ENCODE measurements at places on chromosomes 5 and 9.

DNA sequence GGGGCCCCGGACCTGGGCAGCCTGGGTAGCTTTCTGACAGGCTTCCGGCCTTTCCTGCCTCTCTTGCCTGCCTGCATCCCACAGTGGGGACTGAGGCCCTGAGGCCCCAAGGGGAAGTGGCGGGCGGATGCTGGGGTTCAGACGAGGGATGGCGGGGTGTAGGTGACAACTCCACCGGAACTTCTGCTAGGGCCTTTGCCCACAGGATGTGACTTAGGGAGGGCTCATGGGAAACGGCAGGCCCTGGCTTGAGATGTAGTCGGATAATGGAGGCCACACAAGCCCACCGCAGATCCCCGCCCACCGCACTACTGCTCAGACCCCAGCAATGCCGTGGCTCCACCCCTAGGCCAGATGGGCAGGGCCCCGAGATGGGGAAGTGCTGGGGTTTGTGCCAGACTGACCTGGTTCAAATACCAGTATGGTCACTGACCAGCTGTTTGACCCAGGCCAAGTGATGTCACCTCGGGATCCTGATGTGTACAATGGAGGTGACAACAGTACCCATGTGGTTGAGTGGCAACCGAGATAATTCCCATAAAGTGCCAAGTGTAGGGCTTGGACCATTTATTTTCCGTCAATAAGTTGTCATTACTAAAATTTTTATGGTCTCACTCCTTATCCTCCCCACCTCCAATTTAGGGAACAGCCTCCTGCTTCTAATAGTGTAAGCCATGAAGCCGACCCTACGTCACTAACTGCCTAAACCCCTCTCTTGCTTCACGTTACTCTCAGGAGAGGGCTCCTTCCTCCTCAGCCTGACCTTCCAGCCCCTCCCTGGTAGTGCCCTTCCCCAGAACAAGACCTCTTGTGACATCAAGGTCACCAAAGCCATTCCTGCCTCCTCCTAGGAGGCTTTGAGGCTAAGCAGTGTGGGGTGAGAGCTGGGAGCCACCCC is 2.5 kb upstream of the CDK9 start:
- peak; percentile 67 for DNase-seq

- DNase-seq, result no peak
Measured at GRCh38 chr5:146426853-146427618, 20.1 kb upstream of the TCERG1 start.

DNA sequence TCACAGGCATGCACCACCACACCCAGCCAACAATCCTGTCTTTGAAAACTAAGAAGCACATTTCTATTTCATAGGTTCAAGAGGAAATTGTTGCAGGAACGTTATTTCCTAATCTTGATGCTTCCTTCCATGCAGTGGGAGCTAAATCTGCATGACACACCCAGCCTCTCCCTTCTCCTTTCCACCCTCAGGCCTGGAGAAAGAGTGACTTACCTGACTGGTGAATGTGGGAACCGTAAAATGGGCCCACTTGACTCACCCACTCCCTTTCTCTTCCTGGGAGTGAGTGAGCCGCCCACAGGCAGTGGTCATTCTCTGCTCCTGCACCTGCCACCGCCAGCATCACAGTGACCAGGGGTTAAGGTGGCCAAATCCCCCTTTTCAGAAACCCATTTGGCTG is 78.2 kb downstream of the C9orf50 start:
- DNase-seq, result no peak

- DNase-seq, result peak; percentile 1
Measured at GRCh38 chr9:1490341-1491232, 440.4 kb downstream of the DMRT2 start.

DNA sequence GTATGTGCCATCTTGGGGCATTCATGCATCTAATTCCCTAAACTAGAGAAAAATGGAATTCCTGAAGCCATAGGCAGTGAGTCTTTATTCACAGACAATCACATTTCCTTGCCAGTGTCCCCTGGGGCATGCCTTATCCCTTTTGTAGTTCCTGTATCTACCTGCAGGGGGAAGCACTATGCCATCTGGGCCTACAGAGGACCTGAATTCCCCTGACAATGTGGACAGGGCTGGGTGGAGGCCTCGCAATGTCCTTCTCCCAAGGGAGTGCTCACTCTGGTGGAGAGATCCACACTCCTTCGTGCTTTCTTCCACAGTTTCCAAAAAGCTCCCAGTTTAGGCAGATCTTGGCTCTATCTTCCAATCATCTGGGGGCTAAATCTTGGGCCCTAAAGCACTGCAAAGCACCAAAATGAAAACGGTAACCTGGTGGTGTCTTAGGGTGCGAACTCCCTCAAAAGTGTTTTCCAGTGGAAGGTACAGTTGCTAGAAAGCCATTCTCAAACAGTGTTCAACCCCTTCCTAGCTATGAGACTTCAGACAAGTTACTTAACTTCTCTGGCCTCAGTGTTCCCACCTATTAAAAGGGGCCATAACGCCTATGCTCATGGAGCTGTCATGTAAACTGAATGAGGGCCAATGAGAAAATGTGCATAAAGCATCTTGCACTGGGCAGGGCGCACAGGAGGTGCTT is 17.5 kb downstream of the WHRN start:
- DNase-seq, result peak; percentile 35

DNA sequence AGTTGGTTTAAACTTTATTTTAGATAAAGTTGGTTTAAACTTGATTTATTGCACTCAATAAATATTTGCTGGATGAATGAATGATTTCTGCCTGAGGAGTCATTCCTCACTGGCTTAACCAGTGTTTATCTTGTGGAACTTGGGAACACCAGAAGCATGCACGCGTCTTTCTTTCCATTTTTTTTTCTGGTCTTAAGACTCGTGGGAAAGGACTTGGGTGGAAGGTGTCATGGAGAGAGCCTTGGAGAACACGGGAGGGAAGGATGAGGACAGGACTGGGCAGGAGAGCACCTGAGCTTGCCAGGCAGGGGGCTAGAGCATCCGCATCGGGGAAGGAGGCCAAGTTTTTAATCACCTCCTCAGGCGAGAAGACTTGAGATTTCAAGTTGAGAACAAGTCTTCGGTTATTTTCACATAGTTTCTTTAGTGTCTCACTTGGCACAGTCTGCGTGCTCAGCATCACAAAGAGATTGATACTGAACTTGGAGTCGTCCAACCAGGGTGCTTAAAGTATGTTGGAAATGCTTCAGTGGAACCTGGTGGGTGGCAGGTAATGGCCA is 144.2 kb downstream of the PDZD2 start:
- DNase-seq, result no peak

DNA sequence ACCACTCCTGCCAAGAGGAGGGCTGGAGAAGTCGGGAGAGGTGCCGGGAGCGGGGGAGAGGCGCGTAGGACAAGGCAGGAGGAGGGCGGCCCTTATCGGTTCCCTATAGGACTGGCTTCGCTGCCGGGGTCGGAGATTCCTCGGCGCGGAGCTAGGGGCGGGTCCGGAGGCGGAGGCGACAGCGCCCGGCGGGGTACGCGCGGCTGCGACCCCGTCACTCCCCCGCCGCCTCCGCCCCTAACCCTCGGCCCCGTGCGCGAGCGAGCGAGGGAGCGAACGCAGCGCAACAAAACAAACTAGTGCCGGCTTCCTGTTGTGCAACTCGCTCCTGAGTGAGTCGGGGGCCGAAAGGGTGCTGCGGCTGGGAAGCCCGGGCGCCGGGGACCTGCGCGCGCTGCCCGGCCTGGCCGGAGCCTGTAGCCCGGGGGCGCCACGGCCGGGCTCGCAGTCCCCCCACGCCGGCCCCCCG is 2.0 kb downstream of the GLIS3 start:
- peak; percentile 23 for DNase-seq

DNA sequence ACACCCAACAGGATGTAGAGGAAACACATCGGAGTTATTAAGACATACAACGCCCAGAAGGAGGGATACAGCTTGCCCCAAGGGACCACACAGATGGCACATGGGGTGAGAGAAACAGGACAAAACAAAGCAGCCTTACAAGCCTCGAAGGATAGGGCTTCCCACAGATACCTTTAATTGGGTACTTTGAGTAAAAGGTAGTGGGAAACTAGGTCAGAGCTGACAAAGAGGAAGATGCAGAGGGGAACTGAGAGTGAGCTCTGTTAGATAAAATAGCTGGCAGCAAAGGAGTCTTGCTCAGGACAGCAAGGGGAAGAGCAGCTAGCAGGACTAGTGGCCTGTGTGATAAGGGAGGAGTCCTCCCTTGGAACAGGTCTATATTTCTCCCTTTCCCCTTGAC is 48.2 kb downstream of the OTP start:
- no peak for DNase-seq

- DNase-seq, result no peak
Measured at GRCh38 chr5:79456890-79457583, 56.9 kb downstream of the HOMER1 start.

GRCh38 chr5:151895660-151896030 is 29.0 kb downstream of the GLRA1 start:
- no peak for DNase-seq

- no peak for DNase-seq
Measured at GRCh38 chr5:14463629-14464028, 118.0 kb upstream of the OTULINL start.

GRCh38 chr5:51882647-51883046 is 499.4 kb downstream of the ISL1 start:
- DNase-seq, result no peak

DNA sequence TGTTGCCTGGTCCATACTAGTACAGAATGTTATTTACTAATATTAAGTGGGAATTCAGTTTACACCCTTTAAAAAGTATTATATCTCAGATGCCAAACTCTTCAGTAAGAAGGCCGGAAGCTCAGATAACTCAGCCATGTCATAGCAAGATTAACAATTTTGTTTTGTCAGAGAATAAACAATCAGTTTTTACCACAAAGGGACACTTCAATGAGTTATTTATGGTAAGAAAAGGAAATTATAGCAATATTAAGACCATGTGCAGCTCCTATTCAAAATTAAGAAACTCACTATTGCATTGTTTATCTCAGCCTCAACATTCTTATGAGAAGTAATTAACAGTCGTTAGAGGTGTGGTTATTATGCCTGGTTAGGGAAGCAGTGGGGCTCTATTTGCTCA is 13.1 kb upstream of the ARL15 start:
- DNase-seq, result no peak

GRCh38 chr5:1386274-1386717 is 41.4 kb upstream of the CLPTM1L start:
- DNase-seq, result peak; percentile 43

GRCh38 chr9:135468854-135469521 is 10.6 kb upstream of the PPP1R26 start:
- peak; percentile 39 for DNase-seq

GRCh38 chr9:96172797-96173196 is 129.2 kb downstream of the HSD17B3 start:
- no peak for DNase-seq

GRCh38 chr9:109016132-109016531 is 2.8 kb upstream of the CTNNAL1 start:
- no peak for DNase-seq

DNA sequence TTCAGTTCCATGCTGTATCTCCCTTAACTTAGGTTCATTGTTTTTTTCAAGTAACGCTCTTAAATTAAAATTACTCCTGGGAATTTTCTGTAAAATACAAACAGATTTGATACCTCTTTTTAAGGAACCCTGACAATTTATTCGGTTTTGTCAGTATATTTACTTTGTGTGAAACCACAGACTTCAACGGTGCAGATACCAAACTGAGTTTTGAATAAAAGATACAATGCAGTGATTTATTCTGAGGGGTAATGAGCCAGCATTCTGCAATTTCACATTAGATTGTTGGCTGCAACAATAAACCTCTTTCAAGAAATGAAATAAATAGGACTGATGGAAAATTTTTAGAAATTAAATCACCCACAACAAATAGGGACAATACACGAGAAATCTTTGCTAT is 308.6 kb upstream of the EDIL3 start:
- DNase-seq, result no peak

DNA sequence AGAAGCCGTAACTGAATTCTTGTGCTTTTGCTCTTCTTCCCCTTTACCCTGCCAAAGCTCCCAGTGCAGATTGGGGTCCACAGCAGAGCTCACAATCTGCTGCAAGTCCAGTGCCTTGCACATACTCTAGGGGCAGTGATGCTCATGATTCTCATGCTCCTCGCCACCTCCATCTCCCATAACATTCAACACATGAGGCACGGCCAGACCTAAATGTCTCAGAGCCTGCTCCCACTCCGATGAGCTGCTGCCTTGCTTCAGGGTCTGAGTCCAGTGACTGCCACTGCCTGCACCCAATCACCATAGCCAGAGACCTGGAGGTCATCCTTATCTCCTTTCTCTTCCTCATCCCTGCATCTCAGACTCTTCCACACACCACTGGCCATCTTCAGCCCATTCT is 10.5 kb downstream of the CSF1R start:
- no peak for DNase-seq

- DNase-seq, result no peak
Measured at GRCh38 chr5:54120473-54120872, 189.9 kb downstream of the ARL15 start.

- DNase-seq, result no peak
Measured at GRCh38 chr5:140358738-140359310, 1.2 kb upstream of the SLC4A9 start.

DNA sequence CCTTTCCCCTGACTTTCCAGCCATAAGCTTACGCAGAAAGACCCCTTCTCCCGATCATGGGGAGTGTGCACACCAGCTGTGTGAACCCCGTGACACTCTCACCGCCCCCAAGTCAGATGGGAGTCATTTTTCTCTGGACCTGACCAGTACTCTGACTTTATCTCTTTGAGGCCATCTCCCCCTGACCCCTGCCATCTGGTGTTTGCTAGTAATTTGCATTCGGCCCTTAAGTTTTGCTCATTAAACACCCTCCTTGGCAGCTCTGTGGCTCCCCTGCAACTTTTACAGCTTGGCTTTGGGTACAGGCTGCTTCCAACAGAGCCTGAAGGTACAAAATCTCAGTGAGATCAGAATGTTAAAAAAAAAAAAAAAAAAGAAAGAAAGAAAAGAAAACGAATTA is 43.9 kb downstream of the PDZD2 start:
- no peak for DNase-seq

DNA sequence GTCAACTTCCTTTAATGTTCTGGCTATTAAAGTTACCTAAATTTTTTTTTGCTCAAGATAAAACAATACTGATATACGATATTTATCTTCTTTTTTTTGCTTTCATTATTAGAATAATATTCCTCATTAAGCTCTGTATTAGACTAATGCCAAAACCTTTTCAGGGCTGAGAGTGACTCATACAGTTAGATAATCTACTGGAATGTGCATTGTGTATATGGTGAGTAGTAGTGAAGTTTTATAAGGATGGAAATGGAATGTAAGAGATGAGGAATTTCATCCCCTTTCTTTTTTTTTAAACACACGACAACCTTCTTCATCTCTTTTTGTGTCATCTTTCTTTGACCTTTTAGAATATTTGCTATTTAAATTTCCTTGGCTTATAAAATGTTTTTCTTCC is 268.6 kb downstream of the ISL1 start:
- DNase-seq, result no peak
